ENCODE measurements at places on chromosomes 5 and 9.

DNA sequence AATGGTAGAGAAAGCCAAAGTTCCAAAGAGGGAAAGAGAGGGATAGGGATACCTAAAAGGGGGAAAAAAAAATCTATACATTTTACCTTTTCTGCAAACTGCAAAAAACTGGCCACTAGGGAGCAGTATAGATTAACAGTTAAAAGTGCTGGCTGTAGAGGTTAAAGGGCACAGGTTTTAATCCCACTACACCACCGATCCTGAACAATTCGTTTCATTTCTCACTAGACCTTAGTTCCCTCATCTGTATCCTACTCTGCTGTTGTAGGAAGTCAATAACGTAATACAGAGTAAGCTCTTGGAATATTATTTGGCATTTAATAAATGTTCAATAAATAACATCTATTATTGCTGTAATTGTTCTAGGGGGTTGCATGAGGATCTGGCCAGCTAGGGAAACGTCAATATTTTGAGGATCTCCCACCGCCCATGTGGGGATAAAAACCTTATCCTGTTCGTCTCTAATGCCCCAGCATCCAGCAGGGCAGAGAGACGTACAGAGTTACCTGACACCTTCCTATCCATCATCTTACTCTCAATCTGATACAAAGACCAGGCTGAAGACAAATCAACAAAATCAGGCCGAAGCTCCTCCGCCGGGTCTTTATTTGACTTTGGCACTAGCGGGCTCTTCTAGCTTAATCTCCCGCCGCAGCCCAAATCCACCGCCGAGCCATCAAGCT lies 757 bp downstream of the CDC26 start:
- DNase-seq = no peak

- DNase-seq = no peak
Measured at GRCh38 chr5:97534166-97534565, 351.1 kb upstream of the RIOK2 start.

GRCh38 chr5:1105350-1106265 lies 6.3 kb downstream of the SLC12A7 start:
- no peak for DNase-seq

- DNase-seq = no peak
Measured at GRCh38 chr5:121189342-121190305, 662.1 kb upstream of the FTMT start.

DNA sequence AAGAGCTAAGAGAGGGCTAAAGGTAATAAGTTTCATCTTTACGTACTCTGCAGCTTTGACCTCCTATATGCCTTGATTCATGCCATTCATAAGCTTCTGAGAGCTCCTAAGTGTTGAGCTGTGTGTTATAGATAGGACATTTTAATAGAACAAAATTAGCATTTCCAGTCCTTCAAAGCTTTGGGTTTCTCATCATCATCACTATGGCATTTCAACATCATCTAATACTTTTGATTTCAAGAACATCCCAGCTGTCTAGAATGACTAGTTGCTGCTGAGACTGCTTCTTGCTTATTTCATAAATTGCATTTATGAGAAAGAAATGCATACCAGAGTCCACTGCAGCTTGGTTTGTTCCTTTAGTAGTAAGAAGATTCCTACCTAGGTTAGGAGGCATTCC lies 201.7 kb downstream of the SGCD start:
- DNase-seq = no peak

- no peak for DNase-seq
Measured at GRCh38 chr9:125631391-125632085, 75.5 kb downstream of the MAPKAP1 start.

DNA sequence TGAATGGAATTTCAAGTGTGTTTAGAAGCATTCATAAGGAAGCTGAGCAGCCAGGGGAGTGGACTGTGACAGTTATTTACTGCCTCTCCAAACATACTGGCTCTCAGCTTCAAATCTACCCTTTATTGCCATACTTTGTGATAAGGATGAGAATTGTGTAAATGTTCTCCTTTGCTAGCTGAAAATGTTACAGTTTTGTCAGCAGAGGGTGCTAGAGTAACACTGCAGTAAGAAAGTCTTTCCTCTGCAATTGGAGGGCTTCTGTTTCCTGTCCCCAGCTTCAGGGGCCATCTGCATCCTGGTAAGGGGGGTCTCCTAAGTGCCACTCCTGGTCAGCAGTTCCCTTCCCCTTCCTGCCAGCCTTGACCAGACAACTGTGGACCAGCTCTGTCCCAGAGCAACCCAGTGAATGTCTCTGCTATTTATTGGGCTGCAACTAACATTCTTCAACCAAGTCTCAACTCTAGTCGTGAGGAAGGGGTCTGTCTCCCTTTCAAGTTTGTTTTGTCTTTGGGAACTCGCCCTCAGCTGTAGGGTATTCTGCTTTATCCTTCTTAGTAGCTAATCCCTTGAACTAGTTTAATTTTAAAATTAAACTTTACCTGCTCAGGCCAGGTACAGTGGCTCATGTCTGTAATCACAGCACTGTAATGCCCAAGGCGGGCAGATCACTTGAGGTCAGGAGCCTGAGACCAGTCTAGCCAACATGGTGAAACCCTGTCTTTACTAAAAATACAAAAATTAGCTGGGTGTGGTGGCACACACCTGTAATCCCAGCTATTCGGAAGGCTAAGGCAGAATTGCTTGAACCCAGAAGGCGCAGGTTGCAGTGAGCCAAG lies 45.3 kb downstream of the RAPGEF6 start:
- DNase-seq = peak; percentile 37

DNA sequence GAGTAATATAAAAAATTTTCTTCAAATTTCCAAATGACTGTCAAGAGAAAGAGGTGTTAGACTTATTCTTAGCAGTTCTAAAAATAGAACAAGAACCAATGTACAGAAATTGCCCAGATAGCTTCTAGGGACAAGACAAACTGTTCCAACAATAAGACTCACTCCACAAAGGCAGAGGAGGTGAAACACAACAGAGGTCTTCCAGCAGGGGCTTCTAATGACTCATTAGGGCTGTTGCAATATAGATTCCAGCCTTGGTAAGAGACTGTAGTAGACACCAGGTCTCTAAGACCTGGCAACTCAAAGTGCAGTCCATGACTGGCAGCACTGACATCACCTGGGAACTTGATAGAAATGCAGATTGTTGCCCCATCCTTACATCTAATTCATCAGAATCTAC lies 134.6 kb upstream of the VLDLR start:
- DNase-seq = no peak

GRCh38 chr9:73680831-73681230 lies 529.2 kb downstream of the ANXA1 start:
- no peak for DNase-seq

GRCh38 chr9:69178583-69179011 lies 4.5 kb downstream of the TJP2 start:
- no peak for DNase-seq

DNA sequence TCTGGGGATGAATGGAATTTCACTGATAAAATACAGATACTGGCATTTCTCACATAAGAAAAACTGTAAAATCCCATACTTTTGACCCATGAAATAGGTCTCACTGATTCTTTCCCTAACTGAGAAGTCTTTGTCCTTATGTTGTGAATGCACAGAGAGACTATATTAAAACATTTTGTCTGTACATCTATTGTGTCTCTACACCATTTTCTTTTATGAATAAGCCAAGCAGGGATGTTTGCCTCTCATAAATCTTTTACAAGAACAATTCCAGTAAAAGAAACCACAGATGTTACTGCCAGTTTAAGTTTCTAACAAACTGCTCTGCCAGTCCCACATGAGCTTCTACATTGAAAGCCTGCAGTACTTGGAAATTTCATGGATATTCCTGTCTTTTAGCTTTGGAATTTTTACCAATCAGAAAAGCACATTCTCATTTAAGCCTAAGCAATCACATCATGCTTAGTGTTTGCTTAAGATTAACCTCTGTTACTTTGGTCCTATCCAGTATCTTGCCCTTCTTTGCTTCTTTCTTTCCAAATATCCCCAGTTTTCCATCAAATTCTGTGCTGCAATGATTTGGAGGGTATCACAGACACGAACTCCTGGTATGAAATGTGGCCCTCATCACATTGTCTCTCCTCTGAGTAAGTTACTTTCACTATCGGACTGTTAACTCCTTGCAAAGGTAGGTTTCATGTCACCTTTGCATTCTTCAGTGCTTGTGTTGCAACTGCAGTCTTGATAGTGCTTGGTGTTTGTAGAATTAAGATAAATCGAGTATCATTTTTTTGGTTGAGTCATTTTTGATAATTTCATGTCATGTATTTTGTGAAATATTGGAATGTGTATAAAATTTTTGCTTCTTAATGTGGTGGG lies 415.1 kb upstream of the ADAMTSL1 start:
- no peak for DNase-seq

DNA sequence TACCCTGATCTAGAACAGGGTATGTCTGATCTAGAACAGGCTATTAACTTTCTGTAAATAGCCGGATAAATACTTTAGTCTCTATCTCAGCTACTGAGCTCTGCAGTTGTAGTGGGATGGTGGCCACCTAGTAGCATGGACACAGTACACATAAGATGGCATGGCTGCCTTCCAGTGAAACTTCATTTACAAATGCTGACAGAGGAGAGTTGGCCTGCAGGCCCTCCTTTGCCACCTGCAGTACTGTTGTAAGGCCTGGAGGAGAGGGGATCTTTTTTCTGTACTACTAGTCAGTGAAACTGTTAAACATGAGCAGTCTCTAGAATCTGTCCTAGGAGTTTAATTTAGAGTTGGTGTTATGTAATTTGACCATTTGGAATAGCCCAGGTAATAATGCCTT lies 86.0 kb downstream of the TRIO start:
- no peak for DNase-seq
